Stimulated activated CD8-positive, alpha-beta memory T cell treated with anti-CD3 and anti-CD28 coated beads, Interleukin-4, amount 100 ng/mL, for 4 hours (primary cell): ENCODE measurements at places on chromosomes 6 and 20.

GRCh38 chr6:71250099-71250602 lies 38.5 kb upstream of the OGFRL1 start:
- DNase-seq: no peak

DNA sequence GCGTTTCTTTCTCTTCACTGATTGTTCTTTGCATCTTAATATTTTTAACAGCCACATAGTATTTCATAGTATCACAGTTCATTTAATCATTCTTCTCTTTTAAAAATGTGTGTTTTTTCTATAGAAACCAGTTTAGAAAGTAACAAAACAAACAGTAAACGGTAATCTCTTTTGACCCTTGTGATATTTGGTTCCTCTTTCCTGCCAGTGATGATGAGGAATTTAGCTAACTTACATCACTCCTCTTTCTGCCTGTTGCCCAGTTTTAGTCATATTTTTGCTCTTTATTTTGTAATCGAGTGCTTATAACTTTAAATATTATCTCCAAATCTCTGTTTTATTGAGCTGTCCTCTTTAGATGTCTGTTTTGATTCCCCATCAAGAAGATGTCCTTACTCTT lies 38.1 kb upstream of the ZBTB24 start:
- no peak for DNase-seq

DNA sequence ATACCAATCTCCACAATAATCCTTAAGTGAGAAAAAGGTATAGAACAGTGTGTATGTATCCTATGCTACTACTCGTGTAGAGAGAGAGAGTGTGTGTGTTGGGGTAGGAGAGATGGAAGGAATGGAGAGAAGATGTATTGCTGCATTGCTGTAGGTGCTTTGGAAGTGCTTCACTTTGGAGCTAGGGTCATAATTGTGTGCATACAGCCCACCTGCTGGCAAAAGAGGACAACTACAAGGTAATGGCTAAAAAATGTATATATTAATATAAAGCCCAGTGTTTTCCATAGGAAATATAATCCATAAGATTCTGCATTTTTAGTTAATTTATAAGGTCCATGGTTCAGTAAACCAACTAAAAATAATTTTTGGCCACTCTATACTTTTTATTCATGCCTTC lies 36.1 kb downstream of the SERAC1 start:
- DNase-seq: no peak

GRCh38 chr6:79864001-79864400 lies 83.4 kb downstream of the ELOVL4 start:
- DNase-seq: no peak
